ENCODE measurements at places on chromosomes 5 and 9.

GRCh38 chr5:74500110-74500917, 140.2 kb downstream of the ENC1 start:
- DNase-seq = no peak

GRCh38 chr9:111198936-111199335, 131.1 kb downstream of the OR2K2 start:
- no peak for DNase-seq

DNA sequence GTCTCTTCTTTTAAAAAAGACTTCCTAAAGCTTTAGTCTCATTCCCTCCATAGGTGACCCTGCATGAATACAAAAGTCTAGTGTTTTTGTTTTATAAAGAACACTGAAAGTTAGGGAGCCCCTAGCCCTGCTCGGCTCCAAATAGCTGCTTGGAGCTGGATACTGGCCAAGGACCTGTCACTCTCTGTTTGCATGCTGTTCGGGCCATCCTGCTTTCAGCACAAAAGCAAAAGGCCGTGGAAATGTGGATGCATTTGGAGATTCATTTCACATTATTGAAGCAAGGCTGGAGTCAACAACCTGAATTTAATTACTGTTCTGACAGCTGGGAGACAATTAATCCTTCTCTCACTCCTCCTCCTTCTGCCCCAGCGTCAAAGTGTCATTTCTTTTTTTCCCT, 151.7 kb upstream of the NMUR2 start:
- DNase-seq = no peak

- no peak for DNase-seq
Observed at GRCh38 chr5:180347702-180348101, 5.4 kb downstream of the GFPT2 start.

DNA sequence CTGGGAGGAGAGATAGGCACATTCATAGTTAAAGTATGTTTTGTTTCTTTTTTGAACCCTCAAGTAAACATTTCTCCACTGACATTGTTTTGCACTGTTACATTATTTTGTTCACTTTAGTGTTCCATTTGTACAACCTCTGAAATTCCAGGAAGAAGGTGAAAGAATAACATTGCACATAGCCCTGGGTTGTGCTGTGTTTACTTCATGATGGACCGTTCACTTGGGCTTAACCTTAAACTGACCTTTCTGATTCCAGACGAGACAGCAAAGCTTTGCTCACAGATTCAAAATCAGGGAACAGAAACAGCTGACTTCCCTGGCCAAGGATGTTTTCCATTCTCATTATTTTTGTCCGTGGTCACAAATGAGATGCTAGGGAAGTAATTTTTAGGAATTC, 42.8 kb upstream of the GDNF start:
- no peak for DNase-seq

DNA sequence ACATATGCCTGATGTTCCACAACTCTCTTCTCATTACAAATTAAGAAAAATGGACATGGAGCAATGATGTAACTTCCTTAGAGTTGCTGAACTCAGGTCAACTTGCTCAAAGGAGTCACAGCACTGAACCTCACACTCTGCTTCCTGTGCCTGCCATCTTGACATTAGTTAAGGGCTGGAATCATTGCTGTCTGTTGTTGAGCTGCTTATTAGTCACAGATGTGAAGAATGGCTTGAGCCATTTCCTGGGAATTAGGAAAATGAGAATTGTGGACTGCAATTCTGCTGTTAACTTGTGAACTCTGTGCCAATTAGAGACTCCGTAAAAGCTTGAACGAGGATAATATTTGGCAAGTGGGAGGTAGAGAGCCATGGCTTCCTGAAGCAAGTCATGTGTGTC, 212.0 kb downstream of the ADAMTS12 start:
- no peak for DNase-seq

- DNase-seq = no peak
Observed at GRCh38 chr9:12163723-12164458, 529.3 kb upstream of the TYRP1 start.

DNA sequence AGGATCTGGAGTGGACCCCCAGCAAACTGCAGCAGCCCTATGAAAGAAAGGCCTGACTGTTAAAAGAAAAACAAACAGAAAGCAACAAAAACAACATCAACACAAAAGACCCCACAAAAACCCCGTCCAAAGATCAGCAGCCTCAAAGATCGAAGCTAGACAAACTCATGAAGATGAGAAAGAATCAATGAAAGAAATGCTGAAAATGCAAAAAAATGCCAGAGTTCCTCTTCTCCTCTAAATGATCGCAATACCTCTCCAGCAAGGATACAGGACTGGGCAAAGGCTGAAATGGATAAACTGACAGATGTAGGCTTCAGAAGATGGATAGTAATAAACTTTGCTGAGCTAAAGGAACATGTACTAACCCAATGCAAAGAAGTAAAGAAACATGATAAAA, 526.3 kb upstream of the DAB2 start:
- DNase-seq = no peak

All from liver (tissue), 10 donors.